ENCODE measurements at places on chromosomes 1 and 21.

DNA sequence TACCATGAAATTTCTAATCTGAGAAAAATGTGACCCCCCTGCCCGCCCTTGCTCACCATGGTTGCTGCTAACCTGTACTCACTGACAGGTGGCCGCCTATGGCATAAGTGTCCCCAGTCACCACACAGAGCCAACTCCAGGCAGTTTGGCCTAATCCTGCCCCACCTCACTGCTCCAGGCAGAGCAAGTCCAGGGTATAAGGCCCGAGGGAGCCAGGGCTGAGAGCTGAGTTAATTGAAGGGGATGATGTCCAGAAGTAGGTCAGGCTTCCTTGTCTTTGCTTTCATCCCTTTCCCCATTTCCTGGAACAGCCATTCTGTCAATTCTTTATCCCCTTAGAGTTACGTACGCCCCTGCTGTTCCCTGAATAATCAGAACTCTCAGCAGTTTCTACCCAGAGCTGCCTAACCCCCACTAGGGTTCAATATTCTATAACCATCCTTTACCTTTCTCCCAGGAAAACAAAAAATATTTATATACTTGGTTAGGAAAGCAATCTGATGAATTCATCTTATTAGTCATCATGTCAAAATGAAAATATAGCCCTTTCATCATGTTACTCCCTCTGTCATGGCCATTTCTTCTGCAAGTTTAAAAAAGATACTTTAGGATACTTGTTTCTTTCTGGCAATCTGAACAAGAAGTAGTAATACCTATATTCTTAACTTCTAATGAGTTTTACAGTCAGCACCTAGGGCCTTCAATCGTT lies 29.4 kb upstream of the CD101 start:
- DNase-seq, result no peak

DNA sequence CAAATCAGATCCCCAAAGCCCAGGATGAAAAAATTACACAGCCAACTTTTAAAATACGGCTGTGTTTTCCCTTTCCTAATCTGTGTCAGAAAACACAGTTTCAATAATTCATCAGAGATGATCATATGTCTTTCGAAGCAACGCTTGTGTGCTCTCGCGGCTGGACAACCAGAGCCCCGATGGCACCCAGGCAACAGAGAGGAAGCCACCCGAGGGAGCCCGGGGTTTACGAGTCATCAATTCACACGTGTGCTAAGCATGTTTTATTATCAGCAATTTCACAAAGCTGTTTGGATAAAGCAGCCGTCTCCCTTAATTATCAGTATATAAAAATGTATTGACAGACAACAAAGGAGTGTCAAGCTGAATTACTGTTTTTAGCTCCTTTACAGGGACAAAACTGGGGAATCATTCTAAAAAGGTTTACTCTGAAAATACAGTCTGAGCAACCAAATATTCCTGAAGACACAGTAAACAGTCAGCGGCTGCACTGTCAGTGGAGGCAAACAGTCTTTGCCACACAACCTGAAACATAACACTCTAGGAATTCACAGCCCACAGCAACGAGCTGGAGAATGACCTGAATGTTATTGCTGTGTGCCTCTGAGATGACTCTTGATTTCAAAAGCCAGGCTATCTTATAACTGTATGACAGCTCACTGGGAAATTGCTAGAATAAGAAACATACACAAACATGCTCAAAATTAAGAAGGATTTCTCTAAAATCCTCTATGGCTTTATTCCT lies 201.0 kb downstream of the SIPA1L2 start:
- DNase-seq, result no peak

DNA sequence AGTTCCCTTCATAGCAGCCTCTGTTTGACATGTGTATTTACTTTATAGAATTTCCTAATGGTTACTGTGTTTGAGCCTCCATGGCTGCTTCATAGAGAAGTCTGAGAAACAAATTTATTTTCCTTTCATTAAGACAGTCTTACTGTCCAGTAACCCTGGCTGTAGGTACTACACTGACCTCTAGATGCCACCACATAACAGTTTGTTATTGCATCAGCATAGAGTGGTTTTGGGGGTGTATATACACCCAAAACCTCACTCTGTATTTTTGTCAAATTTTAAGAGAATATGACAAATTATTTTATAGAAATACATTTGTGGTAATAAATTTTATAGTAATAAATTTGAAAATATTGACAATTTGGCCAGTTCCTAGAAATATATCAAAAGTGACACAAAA lies 57.3 kb downstream of the OBSCN start:
- no peak for DNase-seq

DNA sequence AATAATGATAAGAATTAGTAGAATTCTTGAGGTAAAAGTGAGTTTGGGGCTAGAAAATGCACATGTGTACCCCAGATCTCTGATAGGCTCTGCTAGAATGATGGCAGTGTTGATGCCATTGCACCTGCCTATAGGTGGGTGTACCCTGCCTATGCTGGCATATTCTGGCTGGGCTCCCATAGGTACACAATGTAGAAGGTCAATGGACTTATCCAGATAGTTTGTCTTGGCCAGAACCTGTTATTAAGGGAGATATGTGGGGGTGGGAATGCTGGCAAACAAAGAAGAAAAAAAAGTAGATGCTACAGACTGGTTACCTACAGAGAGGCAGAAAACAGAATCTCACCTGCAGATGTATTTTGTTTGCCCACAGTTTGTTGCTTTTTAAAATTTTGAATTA lies 14.1 kb upstream of the KLHDC8A start:
- DNase-seq, result no peak

GRCh38 chr21:35043549-35043948 lies 5.6 kb downstream of the RUNX1 start:
- no peak for DNase-seq

DNA sequence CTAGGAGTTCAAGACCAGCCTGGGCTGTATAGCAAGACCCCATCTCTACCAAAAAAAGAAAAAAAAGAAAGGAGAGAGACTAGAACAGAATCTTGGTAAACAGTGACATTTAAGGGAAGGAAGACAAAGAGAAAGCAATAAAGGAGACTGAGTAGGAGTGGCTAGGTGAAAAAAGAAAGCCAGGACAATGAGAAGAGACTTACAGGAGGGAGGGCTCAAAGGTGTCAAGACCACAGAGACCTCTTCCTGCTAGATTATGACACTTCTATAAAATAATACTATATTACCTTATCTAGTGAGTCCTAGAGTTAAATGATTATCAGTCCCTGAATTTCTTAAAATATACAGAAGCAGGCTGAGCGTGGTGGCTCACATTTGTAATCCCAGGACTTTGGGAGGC lies 10.1 kb upstream of the EPRS1 start:
- DNase-seq, result no peak

DNA sequence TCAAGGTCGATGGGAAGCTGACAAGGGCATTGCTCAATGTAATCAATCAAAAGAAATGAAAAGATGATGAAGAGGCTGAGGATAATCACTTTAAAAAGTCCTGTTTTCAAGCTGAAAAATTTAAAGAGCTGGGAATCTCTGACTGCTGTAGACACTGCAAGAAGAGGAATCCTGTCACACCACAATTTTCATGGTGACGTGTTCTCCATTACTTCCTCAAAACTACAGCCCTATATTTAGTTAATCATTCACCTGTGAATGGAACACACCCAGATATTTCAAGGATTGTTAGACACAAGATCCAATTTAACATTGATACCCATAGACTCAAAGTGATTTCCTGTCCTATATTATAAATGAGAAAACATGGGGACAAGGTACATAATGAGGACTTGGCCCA lies 1048.3 kb downstream of the AMY1C start:
- DNase-seq, result no peak

DNA sequence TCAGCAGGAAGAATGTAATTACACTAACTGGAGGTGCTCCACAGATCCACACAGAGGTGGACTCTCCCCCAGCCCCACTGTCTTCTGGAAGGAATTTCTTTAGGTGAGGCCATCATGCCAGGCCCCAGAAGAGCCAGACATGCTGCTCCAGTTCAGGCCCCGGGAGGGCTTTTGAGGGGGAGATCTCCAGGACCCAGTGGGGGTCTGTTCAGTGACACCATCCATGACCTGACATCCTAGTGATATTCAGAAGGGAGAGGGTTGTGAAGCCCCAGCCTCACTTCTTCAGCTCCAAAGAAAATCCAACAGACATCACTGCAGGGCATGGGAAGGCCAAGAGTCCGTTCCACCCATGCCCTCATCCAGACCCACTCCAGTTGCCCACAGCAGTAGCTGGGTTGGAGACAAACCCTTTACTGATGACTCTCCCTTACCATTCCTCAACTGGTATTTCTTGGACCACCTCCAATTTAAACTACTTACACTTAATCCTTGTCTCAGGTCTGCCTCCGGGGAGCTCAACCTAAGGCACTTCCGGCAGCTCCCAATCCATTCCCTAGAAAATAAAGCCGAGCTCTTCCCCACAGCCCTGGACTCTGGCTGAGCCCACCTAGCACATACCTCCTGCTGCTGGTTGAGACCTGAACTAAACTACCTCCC lies 39.2 kb downstream of the CSMD2 start:
- no peak for DNase-seq

GRCh38 chr1:22285549-22286396 lies 142.9 kb upstream of the WNT4 start:
- DNase-seq, result no peak

GRCh38 chr1:9239622-9240401 lies 5.2 kb downstream of the H6PD start:
- DNase-seq, result no peak

GRCh38 chr1:71240656-71241055 lies 159.8 kb upstream of the ZRANB2 start:
- DNase-seq, result no peak

- DNase-seq, result no peak
These were observed 88.7 kb upstream of the IFFO2 start for GRCh38 chr1:19044975-19045831.

GRCh38 chr1:70977575-70977974 lies 70.0 kb downstream of the PTGER3 start:
- DNase-seq, result no peak

DNA sequence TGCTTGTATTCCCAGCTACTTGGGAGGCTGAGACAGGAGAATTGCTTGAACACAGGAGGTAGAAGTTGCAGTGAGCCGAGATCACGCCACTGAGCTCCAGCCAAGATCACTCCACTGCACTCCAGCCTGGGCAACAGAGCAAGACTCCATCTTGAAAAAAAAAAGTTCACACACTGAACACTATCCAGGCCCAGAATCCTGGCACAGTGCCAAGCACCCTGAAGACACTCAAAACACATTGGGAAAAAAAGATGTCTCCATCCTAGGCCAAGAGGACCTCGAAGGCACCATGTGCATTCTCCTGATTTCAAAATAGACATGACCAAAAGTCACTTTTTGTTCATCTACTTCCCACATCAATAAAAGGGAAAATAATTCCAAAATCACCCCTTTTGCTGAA lies 38.7 kb downstream of the SLC9A1 start:
- DNase-seq, result no peak

DNA sequence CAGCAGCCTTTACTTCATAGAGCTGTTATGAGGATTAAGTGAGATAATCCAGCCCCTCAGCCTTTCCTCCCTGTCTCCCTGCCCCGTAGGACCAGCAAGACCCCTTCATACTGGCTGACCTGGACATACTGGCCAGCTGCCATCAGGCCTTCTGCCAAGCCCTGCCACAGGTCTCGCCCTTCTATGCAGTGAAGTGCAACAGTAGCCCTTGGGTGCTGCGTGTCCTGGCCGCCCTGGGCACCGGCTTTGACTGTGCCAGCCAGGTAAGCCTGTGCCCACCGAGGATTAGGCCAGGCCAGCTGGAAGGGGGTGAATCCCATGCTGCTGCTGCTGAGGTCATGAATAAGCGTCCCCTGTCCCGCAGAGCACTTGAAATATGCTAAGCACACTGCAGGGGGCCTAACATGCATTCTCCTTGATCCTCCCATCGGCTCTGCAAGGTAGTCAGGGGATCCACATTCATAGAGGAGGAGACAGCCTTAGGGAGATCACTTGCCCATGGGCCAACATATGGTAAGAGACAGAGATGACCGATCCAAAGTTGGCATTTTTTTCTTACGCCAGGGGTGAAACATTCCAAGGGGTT lies 73.3 kb upstream of the TINAGL1 start:
- DNase-seq, result no peak

- DNase-seq, result no peak
These were observed 241.4 kb downstream of the TOMM20 start for GRCh38 chr1:234887016-234887900.

DNA sequence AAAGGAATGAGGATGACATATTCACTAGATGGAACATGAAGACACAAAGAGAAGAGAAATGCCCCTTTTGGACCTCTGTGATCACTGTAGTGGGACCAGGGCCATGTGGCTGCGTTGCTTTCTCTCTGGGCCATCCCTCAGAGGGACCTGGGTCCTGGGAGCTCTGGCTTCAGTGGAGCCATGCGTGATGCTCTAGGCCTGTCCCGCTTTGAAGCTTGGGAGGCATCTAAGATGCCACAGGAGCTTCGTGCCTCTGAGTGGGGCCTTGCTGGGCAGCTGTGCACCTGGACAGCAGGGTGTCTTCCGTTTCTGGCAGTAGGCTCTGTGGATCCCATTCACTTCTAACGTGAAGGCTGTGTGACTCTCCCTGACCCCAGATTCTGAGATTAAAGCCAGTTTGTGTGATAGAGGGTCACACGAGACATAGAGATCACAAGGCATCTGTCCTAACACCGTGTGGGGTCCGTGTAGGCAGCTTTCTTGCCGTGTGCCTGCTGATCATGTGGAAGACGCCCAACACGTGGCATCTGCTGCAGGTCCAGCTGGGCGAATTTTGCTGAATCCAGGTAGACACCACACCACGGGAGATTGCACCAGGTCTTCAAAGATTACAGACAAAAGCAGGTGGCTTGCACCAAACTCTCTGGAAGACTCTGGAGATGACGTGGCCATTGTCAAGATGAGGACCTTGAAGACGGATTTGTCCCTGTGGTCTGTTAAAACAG lies 17.2 kb upstream of the PRSS38 start:
- DNase-seq, result no peak

DNA sequence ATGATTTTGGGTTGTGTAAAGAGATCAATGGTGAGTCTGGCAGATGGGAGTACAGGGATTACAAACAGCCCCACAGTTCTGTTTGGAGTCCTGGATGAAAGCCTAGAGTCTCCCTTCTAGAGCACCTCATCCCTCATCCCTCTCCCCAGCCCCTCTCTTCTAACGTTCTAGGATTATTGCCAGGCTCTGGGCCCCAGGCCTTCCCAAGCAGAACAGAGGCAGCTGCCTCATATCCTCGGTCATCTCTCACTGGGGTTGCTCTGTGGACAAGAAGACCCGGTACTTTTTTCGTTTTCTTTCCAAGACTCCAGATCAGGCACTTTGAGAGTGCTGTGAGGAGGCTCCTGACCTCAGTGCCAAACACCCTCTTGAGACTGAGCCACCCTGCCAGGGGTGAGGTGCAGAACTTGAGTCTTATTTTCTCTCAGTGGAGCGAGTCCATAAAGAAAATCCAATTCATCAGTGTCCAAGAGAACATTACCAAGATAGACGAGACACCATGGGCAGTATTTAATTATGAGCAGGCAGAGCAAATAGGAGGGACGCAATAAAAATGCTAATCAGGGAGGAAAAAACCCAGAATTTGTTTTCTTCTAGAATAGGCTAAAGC lies 17.1 kb upstream of the KCND3 start:
- no peak for DNase-seq

Measured in NCI-H1436 treated with DMSO at 0.1 percent for 48 hours (cell line).